ENCODE measurements at places on chromosomes 2 and 18.

- DNase-seq, result no peak
These were observed 4.1 kb upstream of the TTR start for GRCh38 chr18:31587529-31587928.

GRCh38 chr2:149055751-149056150 lies 17.3 kb downstream of the LYPD6B start:
- DNase-seq, result no peak

DNA sequence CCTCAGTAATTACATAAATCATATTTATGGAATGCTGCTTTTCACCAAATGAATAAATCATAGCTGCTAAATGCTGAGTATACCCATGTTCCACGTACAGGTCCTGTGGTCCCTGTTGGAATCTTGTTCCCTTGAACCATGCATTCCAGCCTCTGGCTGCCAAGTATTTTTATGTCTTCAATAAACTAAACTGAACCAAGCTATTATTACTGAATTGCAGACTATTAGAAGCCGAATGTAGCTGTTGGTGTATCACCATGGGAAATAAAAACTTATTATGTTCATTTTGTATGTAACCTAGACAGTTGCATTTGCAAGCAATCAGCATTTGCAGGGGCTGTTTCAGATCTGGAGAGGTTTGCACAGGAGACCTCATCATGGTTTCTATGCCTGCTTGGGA lies 362.4 kb downstream of the ADCYAP1 start:
- DNase-seq, result no peak

- DNase-seq, result no peak
These were observed 294.3 kb upstream of the MEX3C start for GRCh38 chr18:51491678-51492372.

GRCh38 chr2:232315923-232316299 lies 62.6 kb upstream of the ALPP start:
- no peak for DNase-seq

DNA sequence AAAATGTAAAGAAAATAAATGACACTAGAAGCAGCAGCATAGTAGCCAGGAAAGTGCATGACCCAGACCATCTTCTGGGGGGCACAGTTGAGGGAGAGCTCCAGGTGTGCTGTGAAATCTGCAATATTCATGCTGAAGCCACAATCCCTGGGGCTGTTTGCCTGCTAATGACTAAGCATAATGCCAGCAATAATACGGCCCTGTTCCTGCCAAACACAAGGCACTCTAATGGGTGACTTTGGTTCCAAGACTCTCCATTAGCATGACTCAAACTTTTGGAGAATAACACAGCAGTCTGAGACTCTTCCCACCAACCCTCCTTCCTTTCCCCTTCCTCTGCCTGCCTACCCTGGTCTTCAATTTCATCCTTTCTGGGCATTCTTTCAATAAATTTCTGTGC lies 77.9 kb upstream of the DOCK10 start:
- no peak for DNase-seq

- no peak for DNase-seq
These were observed 51.4 kb downstream of the BCL2 start for GRCh38 chr18:63267975-63268721.

DNA sequence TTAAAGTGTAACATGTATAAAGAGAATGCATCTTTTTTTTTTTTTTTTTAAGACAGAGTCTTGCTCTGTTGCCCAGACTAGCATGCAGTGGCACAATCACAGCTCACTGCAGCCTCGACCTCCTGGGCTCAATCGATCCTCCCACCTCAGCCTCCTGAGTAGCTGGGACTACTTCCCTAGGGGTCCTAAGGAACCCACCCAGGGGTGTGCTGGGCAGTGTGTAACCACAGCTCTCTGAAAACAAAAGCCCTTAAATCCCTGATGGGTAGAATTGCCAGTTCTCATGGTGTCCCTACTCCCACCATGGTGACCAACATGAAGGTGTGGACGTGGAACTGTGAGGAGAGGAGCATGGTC lies 105.6 kb upstream of the ST3GAL5 start:
- DNase-seq, result no peak

GRCh38 chr2:127619877-127620705 lies 25.9 kb upstream of the GPR17 start:
- DNase-seq, result no peak

GRCh38 chr2:168189835-168190569 lies 57.4 kb downstream of the STK39 start:
- no peak for DNase-seq

GRCh38 chr2:11420190-11420589 lies 45.8 kb downstream of the E2F6 start:
- no peak for DNase-seq

- DNase-seq, result no peak
These were observed 39.3 kb upstream of the SH3RF3 start for GRCh38 chr2:109089602-109090300.

- no peak for DNase-seq
These were observed 80.2 kb downstream of the NDUFA10 start for GRCh38 chr2:239944694-239945551.

- DNase-seq, result no peak
These were observed 423.9 kb downstream of the CMPK2 start for GRCh38 chr2:6441800-6442199.

- no peak for DNase-seq
These were observed 1674.5 kb upstream of the NXPH2 start for GRCh38 chr2:140454717-140455116.

DNA sequence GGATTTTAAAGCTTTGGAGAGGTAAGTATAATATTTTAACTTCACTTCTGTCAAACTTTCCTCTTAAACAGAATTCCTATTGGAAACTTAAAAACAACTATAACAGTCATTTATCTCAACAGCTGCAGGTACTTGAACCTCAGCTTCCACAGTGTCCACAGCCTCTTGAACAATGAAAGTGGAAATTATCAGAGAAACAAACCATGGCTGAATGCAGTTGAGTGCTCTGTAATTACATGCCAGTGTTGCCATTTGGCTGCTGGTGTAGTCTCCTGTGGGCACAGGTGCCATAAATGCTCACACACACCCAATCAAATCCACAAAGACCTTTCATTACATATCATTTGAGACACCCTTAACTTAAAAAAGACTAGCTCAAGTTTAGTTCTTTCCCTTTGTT lies 125.1 kb downstream of the CPS1 start:
- no peak for DNase-seq

DNA sequence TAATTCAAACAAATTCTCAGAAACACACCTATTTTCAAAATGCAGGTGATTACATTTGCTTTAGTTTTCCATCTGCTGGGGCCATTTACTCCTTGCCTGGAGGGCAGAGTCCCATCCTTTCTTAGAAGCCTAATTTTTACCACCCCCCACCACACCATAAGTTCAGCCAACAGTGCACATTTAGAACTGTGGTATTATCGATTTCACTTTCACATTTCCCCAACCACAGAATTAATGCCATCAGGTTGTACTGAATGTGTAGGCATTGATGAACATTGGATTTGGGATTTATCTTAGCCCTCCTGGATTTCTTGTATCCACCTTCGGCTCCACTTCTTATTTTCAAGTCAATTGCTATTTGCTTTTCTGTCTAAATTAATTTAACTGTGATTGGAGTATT lies 4.5 kb downstream of the SCYGR3 start:
- no peak for DNase-seq

- DNase-seq, result no peak
These were observed 52.3 kb downstream of the EHD3 start for GRCh38 chr2:31286230-31286629.

- no peak for DNase-seq
These were observed 11.9 kb downstream of the FRZB start for GRCh38 chr2:182854375-182855105.

- no peak for DNase-seq
These were observed 113.5 kb downstream of the ESCO1 start for GRCh38 chr18:21486905-21487437.

DNA sequence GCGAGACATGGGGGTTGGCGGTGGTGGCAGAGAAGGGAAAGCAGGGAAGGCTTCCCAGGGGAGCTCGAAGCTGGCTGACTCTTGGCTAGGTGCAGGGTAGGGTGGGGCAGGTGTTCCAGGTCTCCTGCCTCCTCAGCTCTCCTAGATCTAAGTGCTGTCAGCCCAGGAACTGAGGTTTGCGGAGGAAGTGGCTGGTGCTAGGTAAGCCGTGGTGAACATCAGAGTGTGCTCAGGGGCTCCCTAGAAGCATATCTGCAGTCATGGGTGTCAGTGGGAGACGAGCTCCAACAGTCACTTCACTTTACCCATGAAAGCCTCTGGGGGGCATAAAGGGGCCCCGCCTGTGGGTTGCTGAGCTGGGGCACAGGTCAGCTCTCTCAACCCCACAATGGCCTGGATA lies 34.1 kb downstream of the ARHGEF4 start:
- DNase-seq, result no peak

GRCh38 chr18:41593171-41593675 lies 361.8 kb upstream of the PIK3C3 start:
- DNase-seq, result no peak

GRCh38 chr18:50656841-50657470 lies 97.1 kb downstream of the MAPK4 start:
- DNase-seq, result no peak

DNA sequence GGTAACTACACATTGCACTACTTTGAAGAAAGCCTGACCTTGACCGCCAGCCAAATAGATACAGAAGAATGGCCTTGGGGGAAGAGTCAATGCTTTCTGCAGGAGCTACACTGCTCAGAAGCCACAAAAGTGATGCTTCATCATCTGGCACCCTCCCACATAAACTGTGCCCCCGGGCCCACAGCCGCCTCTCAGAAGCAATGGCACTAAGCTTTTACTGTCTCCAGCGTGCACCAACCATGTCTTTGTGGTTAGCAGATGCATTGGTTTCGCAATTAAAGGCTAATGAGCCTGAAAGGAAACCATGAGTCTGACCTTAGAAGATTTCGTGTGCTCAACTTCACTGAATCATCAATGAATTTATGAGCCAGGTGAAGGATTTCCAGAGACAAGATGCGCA lies 209.4 kb upstream of the TRIB2 start:
- DNase-seq, result peak; percentile 60

DNA sequence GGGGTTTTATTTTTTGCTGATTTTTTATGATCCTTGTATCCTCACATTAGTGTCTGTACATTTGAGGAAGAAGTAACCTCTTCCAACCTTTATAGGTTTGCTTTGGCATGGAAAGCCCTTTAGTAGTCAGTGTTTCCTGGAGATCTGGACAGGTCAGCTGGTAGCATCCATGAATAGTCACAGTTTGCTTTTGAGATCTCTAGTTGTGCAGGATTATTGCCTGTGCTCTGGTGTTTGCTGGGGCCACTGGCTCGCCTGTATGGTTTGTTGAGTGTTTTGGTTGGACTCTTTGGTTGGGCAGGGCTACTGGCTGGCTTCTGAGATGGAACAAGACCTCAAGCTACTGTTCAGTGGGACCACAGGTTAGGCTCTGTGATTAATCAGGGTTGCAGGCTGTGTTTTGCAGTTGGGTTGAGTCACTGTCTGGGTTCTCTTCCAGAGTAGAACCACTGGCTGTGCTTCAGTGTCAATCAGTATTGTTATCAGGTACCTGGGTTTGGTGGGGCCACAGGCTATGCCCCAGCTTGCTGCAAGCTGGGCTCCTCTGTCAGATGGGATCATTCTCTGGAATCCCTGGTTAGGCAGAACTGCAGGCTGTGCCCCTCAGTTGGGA lies 20.0 kb downstream of the SP140L start:
- DNase-seq, result no peak

DNA sequence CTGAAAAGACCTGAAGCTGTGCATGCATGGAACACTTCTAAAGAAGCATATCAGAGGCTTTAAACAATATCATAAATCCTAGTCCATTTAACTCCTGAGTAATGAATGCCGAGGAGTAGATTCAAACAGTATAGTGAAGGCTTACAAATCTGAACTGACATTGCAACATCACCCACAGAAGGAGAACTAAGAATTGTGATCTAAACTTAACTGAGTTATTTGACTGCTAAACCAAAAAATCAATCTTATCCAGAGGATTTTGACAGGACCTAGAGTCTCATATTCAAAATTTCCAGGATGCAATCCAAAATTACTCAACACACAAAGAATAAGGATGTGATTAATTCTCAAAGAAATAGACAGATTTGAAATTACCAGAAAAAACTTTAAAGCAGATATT lies 181.0 kb downstream of the SLC39A10 start:
- DNase-seq, result no peak

- no peak for DNase-seq
These were observed 153.4 kb downstream of the AGAP1 start for GRCh38 chr2:235647264-235647663.

DNA sequence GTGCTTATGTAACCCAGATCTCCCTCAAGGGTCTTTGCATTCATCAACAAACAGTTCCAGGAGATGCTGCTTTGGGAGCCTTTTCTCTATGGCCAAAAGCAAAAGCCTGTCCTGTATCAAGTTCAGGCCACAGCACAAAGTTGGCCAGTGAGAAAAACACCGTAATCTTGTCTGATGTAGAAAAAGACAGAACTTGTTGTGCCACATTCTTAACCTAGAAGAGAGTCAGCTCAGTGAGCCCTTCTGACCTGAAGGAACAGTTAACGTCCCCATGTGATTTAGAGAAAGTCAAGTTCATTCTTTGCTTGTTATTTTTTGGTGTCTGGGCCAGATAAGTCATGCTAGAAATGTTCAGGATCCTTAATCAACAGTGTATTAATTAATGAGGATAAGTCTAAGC lies 7.8 kb upstream of the CNDP1 start:
- DNase-seq, result no peak

- DNase-seq, result no peak
These were observed 152.8 kb downstream of the TMEM18 start for GRCh38 chr2:524442-524841.

- no peak for DNase-seq
These were observed 85.5 kb downstream of the MALT1 start for GRCh38 chr18:58756596-58757240.

- no peak for DNase-seq
These were observed 173.8 kb upstream of the BCL2L11 start for GRCh38 chr2:110946902-110947301.

DNA sequence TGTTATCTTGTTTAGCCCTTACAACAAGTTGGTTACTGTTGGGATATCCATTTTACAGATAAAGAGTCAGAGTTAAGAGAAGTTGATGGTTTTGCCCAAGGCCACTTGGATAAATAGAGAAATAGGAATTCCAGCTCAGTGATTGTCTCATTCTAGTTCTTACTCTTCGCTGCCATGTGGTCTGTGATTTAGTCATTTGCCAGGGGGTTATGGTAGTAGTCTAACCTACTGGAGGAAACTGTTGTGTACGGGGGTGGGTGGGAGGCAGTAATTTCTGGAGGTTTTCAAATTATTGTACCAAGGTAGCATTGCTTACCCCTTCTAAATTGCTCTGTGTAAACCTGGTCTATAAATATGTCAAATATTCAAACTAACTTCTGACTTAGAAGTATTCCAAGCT lies 110.4 kb downstream of the MAP2 start:
- DNase-seq, result no peak

- no peak for DNase-seq
These were observed 259.9 kb upstream of the MYT1L start for GRCh38 chr2:2590841-2591541.

GRCh38 chr2:149885468-149885867 lies 297.9 kb upstream of the MMADHC start:
- no peak for DNase-seq

DNA sequence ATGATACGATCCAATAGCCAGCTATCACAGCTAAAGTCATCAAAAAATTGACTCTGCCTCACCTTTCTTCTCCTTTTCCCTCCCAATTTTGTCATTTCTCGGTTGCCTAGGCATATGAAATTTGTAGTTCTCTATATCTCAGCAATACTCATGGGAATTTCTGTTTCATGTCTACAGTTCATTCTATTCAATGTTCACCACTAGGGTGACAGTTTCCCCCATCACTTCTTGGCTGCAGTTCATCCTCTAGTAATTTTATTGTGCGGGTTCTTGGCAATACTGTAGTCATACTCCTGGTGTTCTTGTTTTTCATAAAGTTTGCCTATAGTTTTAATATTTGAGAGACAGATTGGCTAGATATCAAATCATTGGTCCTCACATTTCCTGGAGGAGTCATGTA lies 872.2 kb upstream of the ID2 start:
- DNase-seq, result no peak
